ENCODE measurements at places on chromosomes 12 and 14.

DNA sequence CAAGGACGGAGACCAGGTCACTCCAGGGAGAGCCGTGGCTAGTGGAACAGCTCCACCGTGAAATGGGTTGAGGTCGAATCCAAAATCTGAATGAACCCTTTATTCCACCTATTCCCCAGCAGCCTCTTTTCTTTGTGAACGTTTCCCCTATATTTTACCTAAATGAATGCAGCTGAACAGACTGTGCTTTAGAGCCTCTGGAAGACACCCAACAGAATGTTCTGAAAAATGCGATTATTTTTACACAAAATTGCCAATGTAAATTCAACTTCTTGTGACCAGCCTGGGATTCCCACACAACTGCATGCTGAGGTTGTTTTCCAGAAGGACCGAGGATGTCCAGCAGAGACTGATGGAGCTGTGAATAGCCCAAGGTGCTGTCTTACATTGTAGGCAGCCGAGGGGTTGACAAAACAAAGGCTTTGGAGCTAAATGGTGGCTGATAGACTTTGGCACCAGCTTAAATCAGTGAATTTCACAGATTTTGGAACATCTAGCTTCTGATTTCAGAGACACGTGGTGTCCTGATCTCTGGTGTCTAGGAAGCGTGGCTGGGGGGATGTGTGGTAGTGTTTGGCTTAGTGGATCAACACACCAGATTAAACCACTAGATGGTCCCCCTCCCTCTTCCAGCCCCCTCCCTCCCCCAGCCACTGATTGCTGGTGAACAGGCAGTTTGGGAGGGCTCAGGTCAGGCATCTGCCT is 150.4 kb downstream of the ZNF664 start:
- no peak for DNase-seq

DNA sequence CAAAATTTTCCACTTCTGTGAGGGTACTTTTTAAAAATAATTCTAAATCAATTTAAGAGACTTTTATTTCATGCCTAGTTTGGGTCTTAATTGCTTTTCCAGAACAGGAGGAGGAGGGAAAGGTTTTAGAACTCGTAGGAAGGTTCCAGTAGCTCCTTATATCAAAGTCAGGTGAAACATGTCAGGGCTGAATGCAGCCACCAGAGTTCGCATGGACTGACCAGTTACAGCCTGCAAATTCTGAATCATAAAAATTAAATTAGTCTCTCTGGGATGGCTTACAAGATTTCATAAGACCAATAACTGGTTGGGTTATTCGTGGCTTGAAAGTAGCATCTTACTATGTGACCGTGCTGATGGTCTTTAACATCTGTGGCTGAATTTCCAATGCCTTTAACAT is 397 bp downstream of the BDKRB1 start:
- DNase-seq, result no peak

DNA sequence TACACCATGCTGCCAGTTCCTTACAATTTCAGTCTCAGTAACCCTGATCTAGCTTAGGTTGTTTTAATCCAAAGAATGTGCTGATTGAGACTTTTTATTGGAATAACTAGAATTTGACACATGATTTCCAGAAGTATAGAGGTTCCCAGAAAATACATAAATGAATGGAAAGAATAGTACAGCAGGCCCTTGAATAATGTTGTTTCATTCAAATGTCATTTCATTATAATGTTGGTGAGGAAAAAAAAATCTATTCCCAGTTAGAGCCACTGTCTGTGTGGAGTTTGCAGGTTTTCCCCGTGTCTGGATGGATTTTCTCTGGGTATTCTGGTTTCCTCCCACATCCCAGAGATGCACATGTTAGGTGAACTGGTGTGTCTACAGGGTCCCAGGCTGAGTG is 273.5 kb upstream of the GARIN6 start:
- no peak for DNase-seq

GRCh38 chr14:49545071-49545470 is 41.1 kb downstream of the RPS29 start:
- no peak for DNase-seq

GRCh38 chr12:110932046-110932445 is 11.7 kb upstream of the MYL2 start:
- DNase-seq, result no peak

- DNase-seq, result peak; percentile 92
Measured at GRCh38 chr12:108643941-108644810, 10.5 kb upstream of the SELPLG start.

DNA sequence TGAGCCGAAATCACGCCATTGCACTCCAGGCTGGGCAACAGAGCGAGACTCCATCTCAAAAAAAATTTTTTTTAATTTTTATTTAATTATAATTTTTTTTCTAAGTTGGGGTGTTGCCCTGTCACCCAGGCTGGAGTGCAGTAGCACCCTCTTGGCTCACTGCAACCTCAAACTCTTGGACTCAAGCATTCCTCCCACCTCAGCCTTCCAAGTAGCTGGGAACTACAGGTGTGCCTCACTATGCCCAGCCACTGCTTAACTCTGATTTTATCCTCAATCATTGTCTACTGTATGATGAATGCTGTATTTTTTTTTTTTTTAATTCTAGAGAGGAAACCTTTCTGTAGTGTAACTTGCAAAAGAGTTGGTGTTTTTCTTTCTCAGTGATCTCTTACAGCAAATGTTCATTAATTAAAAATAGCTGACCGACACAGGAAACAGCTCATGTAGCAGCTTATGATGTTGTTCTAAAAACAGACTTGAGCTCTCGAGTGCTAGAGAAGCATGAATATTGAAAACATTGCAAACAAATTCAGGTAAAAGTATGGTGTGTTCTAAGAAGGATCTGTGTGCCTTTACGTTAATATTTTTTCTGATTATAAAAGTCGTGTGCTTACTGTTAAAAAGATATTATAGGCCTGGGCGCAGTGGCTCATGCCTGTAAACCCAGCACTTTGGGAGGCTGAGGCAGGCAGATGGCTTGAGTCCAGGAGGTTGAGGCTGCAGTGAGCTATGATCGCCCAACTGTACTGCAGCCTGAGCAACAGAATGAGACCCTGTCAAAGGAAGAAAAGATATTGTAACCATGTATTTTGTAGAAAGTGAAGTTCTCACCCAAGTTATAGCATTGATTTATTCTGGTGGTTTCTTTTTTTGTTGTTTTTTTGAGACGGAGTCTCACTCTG is 68.9 kb downstream of the FGD4 start:
- DNase-seq, result no peak

- no peak for DNase-seq
Measured at GRCh38 chr12:10220398-10221077, 7.9 kb downstream of the GABARAPL1 start.

- DNase-seq, result no peak
Measured at GRCh38 chr12:122058549-122059149, 19.9 kb upstream of the MLXIP start.

- no peak for DNase-seq
Measured at GRCh38 chr14:102015045-102015685, 50.8 kb downstream of the DYNC1H1 start.

DNA sequence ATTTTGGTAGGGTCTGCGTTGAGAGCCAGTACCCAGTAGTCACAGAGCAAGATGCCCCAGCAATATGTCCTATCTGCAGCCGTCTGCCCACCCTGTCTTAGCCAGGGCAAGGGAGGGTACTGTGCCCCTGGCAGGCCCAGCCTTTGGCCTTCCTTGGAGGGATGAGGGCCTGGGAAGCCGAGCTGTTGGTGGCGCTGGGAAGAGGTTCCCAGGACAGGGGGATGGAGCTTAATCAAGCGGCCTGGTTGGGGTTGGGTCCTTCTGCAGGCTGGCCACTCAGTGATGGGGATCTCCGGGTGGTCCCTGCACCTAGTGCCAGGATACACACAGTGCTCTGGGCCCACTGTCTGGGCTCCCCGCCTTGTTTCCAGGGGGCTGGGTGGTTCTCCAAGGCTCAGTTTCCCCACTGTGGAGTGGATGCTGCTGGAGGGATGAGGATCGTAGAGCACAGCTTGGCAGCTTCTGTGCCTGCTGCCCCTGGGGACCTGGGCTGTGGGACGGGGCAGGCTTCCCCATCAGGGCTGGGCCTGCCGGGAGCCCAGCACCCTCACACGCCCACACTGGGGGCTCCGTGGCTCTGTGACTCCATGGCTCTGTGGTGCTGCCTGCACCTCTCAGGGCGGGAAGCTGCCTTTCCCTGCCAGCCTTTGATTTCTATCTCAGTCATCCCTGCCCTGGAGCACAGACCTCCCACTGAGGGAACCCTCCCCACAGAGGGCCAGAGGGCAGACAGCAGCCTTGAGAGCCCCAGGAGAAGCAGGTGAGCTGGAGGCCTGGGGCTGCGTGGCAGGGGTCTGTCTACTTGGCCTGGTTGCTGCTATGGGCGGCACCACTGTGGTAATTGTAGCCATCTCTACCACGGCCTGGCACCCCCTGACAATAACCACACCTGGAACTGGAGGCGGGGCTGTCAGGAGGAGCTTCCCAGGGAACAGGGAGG is 357.0 kb downstream of the TMEM121 start:
- DNase-seq, result no peak

DNA sequence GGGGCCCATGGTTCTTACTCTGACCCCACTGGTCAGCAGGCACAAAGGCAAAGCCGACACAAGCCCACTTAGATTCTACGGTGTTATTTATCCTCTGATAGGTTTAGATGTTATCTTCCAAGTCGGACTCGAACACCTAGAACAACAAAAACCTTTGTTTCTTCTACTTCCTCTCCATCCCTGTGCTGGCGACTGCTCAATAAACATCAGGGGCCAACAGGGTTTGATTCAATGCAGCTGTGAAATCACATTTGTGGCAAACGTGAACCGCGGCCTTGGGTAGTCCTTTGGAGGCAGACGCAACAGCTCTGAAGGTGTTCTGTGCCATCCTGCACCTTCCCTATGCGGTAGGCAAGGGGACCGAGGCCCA is 87.2 kb downstream of the CHGA start:
- no peak for DNase-seq

- no peak for DNase-seq
Measured at GRCh38 chr12:50839042-50839441, 3.7 kb upstream of the TMPRSS12 start.

GRCh38 chr12:76674669-76675315 is 89.1 kb upstream of the ZDHHC17 start:
- no peak for DNase-seq

DNA sequence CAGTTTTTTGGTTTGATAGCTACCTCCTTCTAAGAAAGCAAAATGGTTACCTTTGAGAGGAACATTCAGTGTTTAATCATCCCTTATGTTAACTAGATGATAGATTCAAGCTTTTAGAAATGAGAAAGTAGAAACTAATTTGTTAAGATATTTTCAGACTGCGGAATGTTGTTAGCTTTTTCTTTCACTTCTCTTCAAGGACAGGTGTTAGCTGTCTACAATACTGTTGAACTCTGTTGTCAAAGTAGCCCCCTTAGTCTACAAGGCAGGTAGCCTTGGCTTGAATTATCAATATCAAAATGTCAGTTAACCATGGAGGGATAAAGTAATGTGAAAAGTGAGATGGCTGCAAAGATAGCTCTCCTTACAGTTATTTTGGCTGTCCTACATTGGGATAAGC is 14.8 kb downstream of the MAPK1IP1L start:
- DNase-seq, result no peak

GRCh38 chr12:123139926-123140675 is 10.8 kb downstream of the PITPNM2 start:
- DNase-seq, result no peak

- no peak for DNase-seq
Measured at GRCh38 chr12:42407306-42407705, 81.3 kb downstream of the PPHLN1 start.

GRCh38 chr12:30988086-30988485 is 61.5 kb downstream of the TSPAN11 start:
- DNase-seq, result no peak

- DNase-seq, result no peak
Measured at GRCh38 chr12:22406627-22407026, 72.1 kb upstream of the ST8SIA1 start.

DNA sequence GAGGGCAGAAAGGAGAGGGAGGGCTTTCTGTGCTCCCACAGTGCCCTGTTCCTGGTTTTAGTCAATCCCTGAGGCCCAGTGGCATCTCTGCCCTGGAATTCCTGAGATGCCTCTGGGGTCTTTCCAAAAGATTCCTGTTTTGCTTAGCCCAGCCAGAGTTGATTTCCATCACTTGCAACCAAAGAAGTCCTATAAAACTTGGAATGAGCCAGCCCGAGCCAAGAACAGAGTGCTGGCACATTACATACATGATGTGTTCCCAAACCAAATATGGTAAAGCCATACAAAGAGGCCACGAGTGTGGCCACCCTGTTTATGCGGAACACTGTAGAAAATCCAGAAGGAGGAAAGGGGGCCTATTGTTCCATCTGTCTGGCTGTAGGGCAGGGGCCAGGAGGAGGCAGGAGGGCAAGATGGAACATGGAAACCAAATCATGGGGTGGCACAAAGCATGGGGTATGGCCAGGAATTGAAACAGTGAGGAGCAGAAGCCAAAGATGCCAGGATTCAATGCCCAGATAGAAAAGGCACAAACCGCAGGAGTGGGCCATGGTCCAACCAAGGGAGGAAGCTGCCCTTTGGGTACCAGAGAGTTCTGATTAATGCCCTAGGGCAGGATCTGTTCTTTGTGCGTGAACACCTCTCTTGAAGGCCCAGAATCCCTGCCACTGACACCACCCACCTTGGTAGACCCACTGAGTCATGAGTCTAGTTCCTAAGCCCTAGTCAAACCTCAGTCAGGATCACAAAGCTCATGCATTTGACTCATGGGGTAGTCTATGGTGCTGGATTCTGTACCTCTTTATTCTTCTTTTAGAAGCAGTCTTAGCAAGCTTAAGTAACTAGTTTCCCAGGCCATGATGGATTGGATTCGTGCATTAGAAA is 75.2 kb downstream of the LRRC74A start:
- DNase-seq, result no peak

DNA sequence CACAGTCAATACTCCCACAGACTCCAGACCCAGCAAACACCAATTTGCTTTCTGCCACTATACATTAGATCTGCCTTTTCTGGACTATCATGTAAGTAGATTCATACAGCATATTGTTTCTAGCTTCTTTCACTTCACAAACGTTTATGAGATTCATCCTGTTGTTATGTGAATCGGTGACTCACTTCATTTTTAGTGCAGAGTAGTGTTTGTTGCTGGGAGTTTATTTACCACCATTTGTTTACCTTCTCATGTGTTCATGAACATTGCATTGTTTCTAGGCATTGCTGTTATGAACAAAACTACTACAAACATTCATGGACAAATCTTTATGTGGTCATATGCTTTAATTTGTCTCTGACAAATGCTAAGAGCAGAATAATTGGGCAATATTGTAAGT is 807.8 kb upstream of the TMEM132C start:
- DNase-seq, result no peak

DNA sequence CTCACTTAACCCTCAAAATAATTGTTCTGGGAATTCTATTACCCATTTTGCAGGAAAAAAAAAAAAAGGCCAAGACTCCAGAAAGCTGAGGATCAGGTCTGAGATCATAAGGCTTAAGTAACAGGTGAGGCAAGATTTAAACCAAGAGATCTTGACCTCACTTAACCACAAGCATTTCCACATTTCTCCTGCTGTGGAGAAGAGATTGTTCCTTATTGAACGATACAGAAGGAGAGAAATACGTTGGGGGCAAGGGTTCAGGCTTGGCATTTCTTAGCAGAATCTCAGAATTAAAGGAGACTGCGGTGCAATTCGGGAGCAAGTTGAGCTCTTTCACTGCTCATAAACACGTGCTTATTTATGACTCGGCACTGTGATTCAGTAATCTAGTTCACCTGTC is 885.3 kb upstream of the TMEM132C start:
- DNase-seq, result no peak

- DNase-seq, result no peak
Measured at GRCh38 chr12:31832740-31833729, 104.2 kb upstream of the AMN1 start.

- no peak for DNase-seq
Measured at GRCh38 chr12:40502322-40502721, 189.9 kb upstream of the CNTN1 start.
